ENCODE measurements at places on chromosomes 2 and 18.

GRCh38 chr2:8152392-8153257 is 529.2 kb upstream of the ID2 start:
- DNase-seq = no peak

DNA sequence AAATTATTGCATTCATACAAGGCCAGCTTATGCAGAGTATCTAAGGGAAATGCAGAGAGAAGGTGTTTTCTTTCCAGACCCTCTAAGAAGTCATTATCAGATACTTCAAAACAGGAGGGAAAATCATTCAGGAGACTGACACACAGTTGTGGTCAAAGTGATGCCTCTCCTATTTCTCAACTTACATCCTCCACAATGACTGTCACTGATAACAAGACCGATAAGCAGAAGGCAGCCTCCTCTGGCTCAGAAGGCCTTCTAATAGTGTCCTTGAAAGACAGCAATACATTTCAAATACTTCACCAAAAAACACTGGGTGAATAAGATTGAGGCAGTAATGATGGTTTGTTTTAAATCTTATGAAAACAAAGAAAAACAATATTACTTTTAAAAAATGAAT is 199.7 kb downstream of the PIEZO2 start:
- DNase-seq = no peak

DNA sequence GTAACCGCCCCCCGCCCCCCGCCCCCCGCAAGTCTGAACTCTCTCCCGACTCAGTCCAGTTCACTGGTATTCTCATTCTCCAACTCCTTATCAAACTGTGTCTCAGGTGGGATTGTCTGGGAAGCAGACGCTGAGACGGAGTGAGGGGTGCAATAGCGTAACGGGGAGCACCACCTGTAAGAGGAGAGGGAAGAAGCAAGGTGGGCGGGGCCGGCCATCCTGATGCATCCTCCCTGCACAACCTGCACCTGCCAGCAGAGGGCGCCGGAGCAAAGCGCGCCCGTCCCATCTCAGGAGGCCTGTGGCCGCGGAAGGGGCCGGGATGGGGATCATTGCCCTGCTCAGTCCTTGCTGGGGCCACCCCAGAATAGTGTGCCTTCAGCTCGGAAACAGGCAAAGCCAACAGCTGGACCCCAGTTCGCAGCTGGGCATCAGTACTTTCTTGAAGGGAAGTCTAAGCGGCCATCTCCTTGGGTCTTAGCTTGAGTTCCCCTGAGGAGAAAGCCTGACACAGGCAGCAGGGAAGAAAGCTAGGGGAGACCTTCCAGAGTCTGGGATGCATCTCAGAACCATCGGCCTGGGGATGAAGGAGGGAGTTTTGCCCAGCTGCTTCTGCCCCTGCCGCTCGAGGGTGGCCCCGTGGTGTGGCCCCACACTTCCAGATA is 208.0 kb downstream of the TFCP2L1 start:
- peak; percentile 86 for DNase-seq

GRCh38 chr2:20097889-20098714 is 46.7 kb upstream of the LAPTM4A start:
- DNase-seq = peak; percentile 73

GRCh38 chr2:95734976-95735890 is 143.4 kb downstream of the TRIM43 start:
- no peak for DNase-seq
